NCI-H1417 (cell line): ENCODE measurements at places on chromosomes 12 and 14.

- no peak for DNase-seq
Measured at GRCh38 chr14:75607044-75607443, 28.6 kb downstream of the FLVCR2 start.

GRCh38 chr14:40074169-40074568, 641.9 kb upstream of the FBXO33 start:
- no peak for DNase-seq

GRCh38 chr14:54652605-54653052, 85.7 kb downstream of the SAMD4A start:
- DNase-seq: no peak

DNA sequence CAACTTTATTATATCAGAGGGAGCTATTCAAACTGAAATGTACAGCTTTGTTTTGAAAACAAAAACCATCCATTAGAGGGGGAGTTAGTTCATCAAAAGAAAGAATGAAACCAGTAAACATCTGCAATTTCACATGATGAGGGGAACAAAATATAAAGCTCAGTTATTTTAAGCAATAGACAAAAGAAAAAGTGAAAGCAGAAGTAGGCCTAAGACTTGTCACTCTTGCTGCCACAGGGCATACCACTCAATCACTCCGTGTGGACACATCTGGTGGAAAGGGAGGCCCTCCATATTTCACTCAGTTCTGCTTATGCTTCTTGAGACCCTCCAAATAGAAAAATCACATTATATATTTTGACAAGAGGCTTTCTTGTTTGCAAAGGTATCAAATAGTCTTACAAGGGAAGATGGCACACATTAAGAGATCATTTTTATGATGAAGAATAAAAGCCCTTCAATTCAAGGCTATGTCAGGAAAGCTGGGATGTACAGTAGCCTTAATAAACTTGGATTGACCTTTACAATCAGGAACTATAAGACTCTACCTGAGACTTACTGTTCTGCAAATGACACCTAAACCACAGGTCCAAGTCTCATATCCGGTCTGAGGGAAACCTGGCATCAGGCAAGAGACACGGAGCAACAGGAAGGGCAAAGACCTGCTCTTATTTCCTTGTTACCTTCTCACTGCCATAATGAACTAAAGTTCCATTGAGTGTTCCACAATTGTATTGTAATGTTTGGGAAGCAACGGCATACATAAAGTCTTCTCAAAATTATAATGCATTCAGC, 222.5 kb upstream of the GRIP1 start:
- no peak for DNase-seq

DNA sequence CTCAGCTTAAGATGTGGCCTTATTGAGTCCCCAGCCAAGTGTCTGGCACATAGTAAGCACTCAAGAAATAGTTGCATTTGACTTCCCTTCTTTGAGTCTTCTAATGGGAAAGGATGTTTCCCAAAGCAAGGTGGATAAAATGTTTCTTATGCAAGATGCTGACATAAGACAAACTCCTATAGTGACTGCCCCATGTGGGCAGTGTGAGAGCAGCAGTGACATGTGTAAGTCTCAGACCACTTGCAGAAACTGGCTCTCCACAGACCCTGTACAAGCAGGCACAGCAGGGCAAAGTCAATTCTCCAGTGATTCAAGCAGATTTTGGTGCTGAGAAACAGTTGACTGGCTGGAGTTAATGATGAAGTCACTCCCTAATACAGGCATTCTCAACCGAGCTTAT, 255.3 kb downstream of the ANO2 start:
- no peak for DNase-seq
